RCC 7860 (cell line): ENCODE measurements at places on chromosomes 16 and 17.
A peak's percentile ranks its signal among the peaks of the same experiment; 100 is the strongest.

DNA sequence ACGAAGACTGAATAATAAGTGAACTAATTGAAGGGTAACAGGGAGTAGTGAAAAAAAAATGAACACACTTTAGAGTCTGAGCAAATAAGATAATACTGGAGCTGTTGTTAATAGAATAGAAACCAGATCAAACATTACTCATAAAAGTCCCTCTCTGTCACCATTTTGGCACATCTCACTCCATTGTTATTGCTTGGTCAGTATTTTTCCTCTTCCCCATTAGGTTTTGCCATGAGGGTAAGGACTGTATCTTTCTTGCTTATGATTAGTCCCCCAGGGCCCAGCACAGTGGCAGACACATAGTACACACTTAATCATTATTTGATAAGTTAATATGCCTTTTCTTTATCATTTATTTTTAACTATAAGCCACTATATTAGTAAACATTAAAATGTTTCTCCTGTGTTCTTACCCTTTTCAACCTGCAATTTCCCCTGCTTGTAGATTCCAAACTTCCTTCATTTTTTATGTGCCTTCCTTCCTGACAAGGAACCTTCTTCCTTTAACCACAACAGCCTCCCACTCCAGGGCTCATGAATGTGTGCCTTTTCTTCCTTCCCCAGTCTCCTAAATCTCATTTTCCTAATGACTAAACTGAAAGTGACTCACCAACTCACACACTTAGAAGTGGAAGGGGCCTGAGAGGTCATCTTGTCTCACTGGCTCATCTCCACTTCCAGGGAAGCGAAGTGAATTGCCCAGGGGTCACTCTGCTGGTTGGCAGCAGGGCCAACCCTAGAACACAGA is 88.2 kb upstream of the HAS3 start:
- peak; percentile 89 for DNase-seq

DNA sequence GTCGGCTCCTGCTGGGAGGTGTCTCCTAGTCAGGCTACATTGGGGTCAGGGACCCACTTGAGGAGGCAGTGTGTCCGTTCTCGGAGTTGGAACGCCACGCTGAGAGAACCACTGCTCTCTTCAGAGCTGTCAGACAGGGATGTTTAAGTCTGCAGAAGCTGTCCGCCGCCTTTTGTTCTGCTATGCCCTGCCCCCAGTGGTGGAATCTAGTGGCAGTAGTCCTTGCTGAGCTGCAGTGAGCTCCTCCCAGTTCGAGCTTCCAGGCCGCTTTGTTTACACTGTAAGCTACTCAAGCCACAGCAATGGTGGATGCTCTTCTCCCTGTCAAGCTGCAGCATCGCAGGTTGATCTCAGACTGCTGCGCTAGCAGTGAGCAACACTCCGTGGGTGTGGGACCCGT is 36.0 kb downstream of the ITFG1 start:
- DNase-seq: no peak

GRCh38 chr17:9702914-9703780 is 57.8 kb downstream of the USP43 start:
- no peak for DNase-seq

- DNase-seq: no peak
Observed at GRCh38 chr16:11735787-11736186, 6.9 kb downstream of the TXNDC11 start.

- no peak for DNase-seq
Observed at GRCh38 chr17:61806081-61806828, 57.1 kb downstream of the BRIP1 start.

GRCh38 chr17:36611345-36612072 is 10.1 kb downstream of the MRM1 start:
- peak; percentile 21 for DNase-seq

- DNase-seq: no peak
Observed at GRCh38 chr16:15599303-15600070, 43.5 kb downstream of the MARF1 start.

DNA sequence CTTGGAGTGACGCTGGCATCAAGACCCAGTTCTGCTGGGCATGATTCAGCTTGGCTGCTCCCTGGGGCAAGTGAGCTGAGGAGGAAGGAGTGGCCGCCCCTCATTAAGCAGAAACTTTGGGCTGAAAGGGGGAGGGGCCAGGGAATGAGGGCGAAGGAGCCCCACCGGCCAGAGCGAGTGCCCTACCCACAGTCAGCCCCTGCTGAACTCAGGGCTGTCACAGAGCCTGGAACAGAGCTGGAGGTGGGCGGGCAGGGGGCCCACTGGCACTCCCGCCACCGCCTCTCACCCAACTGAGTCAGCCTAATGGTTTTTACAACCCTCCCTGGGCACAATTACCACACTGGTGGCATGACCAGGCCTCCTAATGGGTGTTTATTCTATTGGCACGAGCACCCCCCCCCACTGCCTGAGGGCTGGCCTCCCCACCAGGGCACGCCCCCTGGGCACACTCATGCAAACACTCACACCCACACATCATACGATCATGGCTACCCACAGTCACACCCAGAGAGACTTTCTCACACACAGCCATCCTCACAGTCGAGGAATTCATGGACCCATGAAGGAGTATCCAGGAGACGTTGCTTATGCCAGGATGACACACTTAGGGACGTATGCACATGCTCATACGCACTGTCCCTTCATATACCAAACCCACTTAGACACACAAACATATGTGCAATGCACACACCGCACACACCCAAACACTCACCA is 19.2 kb downstream of the UNC119 start:
- no peak for DNase-seq

DNA sequence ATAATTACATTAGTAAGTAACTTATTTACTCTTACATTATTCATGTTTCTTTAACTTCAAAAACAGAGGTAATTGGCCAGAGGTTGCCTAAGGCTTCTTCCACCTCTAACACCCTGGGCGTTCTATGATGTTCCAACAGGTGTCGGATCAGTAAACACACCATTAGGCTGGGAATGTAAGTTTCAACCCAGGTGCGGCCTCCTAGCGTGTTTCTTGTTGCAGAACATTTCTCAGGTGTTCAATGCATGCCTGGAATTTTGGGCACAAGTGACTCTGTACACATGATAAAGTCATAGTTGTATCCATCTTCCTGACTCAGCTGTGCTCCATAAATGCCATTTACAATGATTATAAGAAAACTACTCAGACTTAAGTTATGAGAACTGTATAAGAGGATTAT is 1.0 kb downstream of the KRTAP2-2 start:
- DNase-seq: no peak

- peak; percentile 55 for DNase-seq
Observed at GRCh38 chr17:36463916-36464764, 22.3 kb upstream of the ZNHIT3 start.

DNA sequence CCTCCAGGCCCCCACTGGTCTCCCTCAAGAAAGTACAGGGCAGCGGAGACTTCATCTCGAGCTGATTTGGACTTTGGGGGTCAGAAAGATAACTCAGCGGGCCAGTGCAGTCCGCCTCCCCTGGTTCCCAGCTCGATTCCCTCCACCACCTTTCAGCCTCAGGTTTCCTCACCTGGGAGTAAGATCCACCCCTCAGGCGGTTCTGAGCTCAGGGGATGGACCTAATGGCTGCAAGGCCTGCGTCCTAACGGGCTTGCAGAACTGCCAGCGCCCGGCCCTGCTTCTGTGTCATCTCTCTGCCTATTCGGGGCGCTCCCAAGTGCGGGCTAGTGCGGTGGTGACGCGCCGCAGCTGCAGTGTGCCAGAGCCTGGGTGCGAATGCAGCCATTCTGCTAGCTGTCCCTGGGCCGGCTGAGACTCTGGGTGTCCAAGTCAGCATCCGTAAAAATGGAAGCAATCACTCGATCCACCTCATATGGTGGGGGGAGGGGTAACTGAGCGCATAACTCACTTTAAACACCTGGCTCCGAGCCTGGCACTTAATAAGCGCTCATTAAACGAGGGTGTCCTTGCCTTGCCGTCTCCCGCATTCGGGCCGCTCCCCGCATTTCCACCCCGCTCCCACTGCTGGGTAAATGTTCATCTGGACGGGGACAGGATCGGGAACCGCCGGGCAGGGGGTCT is 129.6 kb upstream of the LHX1 start:
- DNase-seq: no peak

- DNase-seq: no peak
Observed at GRCh38 chr17:69577098-69577497, 162.6 kb downstream of the MAP2K6 start.

DNA sequence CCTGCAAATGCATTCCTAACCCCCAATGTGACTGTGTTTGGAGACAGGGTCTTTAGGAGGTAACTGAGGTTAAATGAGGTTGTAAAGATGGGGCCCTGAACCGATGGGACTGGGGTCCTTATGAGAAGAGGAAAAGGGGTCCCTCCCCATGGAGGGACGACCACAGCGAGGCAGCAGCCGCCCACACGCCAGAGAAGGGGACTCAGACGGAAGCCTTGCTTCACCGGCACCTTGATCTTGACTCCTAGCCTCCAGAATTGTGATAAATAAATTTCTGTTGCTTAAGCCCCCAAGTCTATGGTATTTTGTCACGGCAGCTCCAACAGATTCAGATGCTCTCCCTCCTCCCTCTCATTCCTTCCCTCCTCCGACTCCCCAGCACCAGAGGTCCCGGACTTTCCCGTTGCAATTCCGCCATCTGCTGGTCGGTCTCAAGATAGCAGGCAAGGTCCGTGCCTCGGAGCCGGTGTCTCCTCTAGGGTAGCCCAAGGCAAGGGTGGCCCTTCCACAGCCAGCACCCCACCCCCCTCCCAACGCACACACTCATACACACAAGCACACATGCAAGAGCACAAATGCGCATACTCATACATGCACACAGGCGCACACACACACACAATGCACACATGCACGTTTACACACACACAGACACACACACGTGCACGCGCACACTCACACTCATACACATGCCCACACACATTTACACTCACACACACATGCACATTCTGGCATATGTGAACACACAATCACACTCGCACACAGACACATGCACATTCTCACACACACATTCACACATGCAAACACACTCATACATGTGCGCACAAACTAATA is 23.1 kb upstream of the C16orf78 start:
- no peak for DNase-seq

DNA sequence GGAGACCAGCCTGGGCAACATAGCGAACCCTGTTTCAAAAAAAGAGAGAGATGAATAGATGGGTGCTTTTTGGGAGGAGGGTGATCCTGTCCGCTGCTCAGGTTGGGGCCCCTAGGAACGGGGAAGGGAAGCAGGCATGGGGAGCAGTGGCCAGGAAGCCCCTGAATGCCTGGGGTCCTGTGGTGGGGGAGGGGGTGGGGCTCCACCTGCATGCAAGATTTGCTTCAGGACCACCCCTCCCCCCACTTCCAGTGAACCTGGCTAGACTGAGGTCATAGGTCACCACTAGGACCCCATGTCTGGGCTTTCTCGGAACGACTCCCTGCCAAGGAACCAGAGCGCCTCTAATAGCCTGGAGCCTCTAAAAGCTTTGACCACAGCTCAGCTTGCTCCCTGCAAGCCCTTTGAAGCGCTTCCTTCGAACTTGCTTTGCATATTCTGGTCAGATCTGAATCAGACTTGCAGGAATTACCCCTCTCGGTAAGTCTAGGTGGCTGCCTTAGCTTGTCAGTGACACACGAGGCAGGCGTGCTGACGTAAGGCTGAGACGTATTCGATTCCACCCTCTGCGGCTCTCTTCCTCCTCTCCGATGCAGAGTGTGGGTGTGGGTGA is 3.7 kb downstream of the SOCS3 start:
- peak; percentile 96 for DNase-seq

DNA sequence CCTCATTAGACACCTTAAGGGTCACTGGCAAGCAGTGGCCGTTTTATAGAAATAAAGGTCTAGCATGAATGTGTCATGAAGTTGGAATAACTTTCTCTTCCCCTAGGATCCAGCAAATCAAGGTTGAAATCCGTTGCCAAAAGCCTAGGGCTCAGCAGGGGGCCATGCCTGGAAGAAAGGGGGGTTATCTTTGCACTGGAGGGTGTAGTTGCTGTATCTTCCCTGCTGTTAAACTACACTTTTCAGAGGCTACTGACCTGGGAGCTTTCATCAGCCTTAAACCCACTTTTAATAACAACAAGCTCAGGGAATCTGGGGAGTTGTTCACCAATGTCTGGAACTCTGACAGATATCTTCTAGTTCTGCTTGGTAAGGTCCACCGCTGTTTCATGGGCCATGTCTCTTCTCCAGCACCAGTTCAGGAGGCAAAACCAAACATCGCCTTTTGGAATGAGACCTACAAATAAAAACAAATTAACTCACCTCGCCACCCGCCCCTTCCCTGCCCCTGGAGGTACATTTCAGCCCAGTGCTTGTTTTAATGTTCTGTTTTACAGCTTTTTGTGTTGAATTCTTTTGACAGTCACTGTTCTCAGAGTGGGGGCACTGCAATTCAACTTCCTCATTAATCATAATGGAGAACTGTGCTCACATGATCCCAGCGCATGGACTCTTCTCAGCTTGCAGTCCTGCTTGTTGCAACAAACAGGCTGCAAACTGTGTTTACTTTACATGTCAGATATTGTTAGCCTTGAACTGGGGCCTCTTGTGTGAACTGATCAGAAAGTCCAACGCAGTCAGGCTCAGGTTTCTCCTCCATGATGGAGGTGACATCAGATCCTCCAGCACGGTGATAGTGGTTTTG is 508.7 kb downstream of the KCNJ2 start:
- no peak for DNase-seq

- DNase-seq: no peak
Observed at GRCh38 chr16:71500964-71501363, 11.8 kb upstream of the ZNF19 start.

- no peak for DNase-seq
Observed at GRCh38 chr16:89286096-89286495, 68.6 kb downstream of the ZNF778 start.

GRCh38 chr16:620700-621525 is 9.9 kb upstream of the WFIKKN1 start:
- DNase-seq: no peak

GRCh38 chr17:53627511-53627910 is 195.2 kb upstream of the KIF2B start:
- DNase-seq: peak; percentile 84

GRCh38 chr16:73915935-73916334 is 380.7 kb upstream of the PSMD7 start:
- DNase-seq: no peak

DNA sequence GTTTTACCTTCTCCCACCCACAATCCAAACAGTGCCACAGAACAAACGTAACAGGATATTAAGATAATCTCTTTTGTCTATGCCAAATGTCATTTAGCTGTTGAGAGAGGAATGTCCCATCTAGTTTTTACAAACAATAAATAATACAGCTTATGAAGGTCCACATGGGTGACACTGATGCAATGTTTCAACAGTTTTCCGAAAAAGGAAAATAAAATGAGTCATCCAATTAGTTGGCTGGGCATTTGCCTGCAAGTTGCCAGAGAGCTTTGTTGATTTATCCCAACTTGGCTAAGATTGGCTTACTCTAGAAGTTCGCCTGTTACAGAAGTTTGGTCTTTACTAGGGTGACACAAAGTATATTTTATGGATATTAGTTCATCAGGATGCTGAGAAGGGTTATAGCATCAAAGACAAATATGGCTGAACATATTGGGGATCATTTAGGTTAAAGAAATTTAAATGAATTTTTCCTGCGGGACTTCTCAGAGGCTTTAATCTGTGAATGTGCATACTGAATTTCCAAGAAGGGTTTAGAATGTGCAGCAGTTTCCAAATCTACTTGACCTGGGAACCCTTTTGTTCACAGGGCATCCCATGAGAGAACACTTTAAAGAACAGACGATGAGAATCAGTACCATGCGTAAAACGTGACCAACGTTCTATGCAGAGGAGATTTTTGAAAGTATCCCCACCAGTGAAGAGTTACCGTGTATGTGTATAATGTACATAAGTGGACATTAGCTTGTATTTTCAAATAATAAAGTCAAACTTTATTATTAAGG is 73.1 kb downstream of the CDH13 start:
- no peak for DNase-seq

- no peak for DNase-seq
Observed at GRCh38 chr16:79618041-79618691, 17.6 kb upstream of the MAF start.
